Stimulated activated naive CD4-positive, alpha-beta T cell treated with Interleukin-2 at 50 U/mL for 16 hours (primary cell): ENCODE measurements at places on chromosomes 1 and 21.
A peak's percentile ranks its signal among the peaks of the same experiment; 100 is the strongest.

DNA sequence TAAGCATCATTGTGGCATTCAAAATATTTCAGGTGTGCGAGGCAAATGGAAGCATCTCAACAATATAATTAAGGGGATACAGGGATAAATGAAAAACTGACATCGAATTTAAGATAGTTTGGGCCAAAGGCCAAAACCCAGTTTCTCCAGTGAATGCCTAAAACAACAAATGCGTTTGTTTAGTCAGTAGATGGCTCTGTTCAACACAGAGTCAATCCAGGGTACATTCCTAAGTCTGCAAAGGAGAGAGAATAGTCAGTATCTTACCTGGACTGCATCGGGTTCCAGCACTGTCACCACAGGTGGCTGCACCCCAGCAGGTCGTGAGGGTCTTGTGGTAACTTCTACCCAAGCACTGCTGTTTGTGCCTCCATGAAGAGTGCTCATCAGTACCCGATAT, 321.1 kb downstream of the KCTD3 start:
- no peak for DNase-seq

DNA sequence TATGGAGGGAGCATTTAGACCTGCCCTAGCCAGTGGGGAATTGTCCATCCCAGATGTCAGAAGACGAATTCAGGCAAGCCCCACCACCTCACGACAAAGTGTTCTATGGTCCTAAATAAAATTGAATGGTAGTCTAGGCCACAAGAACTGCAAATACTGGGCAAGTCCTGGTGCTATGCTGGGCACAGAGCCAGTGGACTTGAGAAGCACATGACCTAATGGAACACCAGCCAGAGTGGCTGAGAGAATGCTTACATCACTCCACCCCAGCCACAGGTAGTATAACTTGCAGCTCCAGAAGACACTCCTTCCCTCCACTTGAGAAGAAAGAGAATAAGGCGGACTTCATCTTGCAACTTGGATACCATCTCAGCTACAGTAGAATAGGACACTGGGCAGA, 567.3 kb upstream of the CXADR start:
- DNase-seq: no peak

GRCh38 chr21:38126666-38127303, 130.0 kb upstream of the KCNJ15 start:
- DNase-seq: peak; percentile 7

GRCh38 chr1:220370041-220370700, 97.9 kb upstream of the RAB3GAP2 start:
- DNase-seq: no peak

GRCh38 chr1:218424502-218424901, 79.4 kb downstream of the TGFB2 start:
- no peak for DNase-seq

DNA sequence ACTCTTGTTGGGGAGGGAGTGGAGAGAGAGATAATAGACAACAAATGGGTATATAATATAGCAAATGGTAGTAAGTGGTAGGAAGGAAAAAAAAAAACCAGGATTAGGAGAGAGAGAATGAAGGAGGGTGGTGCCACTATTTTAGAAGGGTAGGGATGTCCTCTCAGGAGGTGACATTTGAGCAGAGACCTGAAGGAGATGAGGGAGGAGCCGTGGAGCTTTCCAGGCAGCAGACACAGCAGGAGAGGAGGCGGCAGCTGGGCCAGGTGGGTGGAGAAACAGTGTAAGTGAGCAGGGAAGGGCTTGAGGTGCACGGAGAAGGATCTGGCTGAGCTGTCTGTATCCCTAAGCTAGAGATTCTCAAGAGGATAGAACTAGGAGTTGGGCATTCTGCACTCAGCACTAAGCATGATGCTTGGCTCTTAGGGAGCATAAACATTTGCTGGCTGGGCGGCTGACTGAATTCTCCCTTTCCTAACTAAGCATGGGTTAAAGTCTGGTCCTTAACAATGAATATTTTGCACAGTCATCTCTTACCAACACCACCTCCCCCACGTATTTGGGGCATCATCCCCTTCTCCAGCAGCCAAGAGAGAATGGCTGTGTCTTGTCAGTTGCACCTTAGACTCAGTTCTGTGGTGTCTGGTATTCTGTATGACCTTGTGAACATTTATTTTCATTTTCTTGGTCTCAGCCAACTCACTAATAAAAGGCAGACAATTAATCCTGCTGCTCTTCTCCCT, 27.6 kb upstream of the SARS1 start:
- no peak for DNase-seq

GRCh38 chr21:14613486-14614224, 67.5 kb upstream of the SAMSN1 start:
- DNase-seq: no peak

GRCh38 chr1:98030483-98030882, 109.6 kb upstream of the DPYD start:
- DNase-seq: no peak

DNA sequence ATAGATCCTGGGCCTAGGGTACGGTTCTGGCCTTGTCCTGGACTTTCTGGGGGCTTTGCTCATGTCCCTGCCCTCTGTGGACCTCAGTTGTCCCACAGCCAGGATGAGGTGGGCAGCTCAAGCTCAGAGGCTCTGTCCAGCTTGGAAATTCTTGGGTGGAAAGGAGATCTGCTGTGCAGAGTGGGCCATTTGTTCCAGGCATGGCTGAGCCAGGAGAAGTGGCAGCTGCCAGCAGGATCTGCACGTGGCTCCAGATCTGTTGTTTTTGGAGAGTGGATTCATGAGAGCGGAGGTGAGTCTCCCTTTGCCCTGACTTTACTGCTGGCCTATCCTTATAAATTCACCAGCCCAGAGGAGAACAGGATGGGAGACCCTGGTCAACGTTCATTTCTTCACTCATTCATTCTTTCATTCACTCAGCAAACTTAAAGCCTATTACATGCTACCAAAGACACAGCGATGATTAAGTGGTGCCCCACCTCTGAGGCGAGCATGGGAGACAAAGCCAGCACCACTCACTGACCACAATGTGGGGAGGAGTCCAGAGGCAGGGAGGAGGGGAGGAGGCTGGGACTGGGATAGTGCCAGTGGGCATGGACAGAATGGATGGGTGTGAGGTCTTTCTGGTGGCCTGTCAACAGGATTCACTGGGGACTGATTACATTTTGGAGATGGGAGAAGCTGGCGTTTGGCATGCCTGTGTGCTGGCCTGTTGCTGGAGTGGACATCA, 205.1 kb downstream of the TRABD2B start:
- DNase-seq: no peak

GRCh38 chr1:158491316-158491715, 19.3 kb downstream of the OR10R2 start:
- DNase-seq: no peak

GRCh38 chr1:222370081-222370912, 177.6 kb downstream of the HHIPL2 start:
- DNase-seq: no peak
